ENCODE measurements at places on chromosomes 16 and 17.

DNA sequence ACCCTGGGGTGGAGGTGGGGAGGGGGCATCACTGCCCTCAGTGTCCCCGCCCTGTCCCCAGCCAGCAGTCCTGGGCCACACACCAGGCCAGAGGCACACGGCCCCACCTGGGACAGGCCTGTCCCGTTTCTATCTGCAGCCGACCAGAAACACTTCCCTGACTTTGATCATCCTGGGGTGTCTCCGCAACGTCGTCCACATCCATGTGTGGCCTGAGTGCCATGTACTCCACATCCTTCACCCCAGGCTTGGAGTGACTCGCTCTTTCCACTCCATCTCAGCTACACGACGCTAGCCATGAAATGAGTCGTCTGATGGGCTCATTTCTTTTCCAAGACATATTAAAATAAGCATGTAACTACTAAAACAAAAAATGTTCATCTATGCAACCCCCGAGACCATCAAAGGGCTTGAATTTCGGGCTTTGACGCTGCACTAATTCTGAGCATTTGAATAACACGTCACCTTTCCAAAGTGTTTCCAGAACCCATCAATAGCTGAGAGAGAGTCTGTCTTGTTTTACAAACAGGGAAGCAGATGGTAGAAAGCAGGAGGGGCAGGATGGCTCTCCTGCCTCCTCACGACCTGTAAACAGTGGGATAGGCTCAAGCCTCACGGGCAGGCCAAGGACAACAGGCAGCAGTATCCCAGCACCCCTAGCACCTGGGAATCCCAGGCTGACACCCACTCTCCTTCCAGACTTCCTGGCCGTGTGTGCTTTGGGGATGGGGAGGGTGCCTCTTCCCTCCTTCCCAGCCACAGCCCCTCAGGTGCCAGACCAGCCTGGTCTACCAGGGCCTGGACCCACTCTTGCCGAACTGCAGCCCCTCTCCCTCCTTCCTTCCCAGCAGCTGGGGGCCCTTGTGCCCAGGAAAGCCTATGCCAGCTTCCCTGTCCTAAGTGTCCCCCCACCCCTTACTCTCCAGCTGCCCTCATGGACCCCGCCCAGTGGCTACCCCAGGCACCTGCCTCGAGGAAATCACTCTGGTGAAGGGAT is 20.0 kb upstream of the RASD1 start:
- DNase-seq = no peak

DNA sequence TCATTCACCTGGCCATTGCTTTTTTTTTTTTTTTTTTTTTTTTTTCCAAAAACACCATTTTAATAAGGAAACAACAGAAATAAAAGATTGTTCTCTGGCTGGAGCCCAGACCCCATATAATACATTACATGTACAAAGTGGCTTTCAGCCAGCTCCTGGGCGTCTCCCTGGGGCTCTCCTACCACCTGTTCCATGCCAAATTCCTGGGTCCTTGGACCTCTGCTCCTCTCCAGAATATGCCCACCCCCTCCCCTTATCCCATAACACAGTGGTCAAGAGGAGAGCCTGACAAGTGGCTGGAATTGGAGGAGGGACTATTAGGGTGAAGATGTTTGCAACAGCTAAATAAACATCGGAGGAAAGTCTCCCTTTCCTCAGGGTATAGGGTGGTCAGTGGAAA is 3.6 kb upstream of the PHF12 start:
- DNase-seq = no peak

DNA sequence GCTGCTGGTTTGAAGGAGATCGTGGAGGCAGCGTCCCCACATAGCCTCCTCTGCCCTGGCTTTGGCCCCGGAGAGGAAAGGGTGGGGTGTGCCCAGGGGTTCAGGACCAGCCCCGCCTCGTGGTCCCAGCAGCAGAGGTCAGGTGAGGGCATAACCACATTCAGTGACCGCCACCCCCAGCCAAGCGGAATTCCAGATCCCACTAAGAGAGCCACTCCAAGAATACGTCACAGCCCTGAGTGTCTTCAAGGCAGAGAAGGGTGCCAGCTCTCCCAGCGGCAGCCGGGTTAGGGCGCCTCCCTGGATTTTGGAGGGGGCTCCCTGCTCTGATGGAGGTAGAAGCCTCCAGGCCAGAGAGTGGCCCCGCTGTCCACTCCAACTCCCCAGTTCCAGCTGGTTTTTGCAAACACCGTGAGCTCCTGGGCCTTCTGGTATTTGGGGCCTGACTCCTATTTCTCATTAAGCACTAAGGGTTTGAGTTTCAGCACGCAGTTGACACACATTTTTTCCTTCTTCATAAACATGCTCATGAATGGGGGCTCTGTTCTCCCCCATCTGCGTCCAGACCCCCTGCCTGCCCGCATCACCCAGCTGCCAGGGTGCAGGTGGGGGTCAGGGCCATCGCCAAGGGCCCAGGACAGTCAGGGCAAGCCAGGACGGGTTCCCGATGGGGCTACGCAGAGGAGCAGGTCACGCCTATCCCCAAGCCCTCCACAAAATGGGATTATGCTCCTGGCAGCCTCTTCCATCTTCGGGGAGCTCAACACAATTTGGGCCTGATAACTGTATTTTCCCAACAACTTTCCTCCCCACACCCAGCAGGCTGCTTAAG is 98.4 kb upstream of the PLCG2 start:
- no peak for DNase-seq

GRCh38 chr17:81401723-81402529 is 6.7 kb downstream of the BAHCC1 start:
- no peak for DNase-seq

DNA sequence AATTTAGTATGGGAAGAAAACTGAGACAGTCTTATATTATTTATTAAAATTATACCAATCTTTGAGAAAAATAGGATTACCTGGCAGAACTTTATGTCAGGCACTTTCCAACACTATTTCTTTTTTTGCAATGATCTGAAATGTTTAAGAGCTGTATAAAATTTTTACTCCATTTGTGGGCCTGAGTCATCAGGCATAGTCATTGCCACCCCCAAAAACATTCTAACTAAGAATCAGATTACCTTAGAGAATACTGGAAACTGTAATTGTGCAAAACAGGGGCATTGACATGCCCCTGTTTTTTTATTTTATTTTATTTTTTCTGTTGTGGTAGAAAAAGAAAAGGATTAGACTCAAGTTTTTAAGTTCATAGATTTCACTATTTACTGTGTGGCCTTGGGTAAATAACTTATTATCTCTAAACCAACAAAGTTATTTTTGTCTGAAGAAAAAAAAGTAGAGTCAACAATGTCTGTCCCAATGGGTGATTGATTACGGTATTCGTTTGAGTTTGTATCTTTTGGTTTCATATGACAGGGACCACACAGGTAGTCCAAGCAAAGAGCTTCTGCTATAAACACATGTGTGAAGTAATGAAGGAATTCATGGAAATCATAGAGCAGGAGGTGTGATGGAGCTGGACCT is 24.6 kb downstream of the VAT1L start:
- no peak for DNase-seq

DNA sequence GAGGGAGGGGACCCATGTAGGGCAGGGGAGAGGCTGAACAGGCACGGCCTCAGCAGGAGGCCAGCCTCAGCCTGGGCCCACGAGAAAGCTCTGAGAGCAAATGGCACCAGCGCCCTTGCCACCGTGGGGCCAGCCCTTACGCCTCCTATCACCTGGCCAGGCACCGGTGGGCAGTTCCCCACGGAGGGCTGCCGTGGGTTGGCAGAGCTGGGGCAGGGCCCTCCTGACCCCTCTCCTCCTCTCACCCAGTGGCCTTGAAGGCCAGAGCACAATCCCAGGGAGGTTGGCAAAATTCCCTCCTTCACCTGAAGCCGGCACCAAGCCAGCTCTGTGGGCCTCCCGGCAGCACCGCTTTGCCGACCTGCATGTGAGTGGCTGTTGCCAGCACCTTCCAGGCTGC is 53.1 kb upstream of the ENPP7 start:
- DNase-seq = no peak

DNA sequence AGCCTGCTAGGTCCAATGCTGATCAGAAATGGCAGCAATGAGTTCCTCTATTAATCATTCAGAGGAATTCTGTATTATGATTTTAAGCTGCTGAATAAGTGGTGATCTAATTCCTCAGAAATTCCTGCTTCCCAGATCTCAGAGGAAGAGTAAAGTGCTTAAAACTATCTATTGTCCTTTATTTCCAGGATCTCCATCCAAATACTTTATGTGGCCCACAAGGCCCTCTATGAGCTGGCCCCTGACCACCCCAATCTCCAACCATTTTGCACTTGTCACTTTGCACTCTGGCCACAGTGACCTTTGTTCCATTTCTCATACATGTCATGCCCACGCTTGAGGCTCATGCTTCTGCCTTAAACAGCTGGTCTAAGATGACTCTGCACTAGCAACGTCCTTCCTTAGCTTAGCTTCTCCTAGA is 93.7 kb downstream of the CA10 start:
- DNase-seq = peak; percentile 5

DNA sequence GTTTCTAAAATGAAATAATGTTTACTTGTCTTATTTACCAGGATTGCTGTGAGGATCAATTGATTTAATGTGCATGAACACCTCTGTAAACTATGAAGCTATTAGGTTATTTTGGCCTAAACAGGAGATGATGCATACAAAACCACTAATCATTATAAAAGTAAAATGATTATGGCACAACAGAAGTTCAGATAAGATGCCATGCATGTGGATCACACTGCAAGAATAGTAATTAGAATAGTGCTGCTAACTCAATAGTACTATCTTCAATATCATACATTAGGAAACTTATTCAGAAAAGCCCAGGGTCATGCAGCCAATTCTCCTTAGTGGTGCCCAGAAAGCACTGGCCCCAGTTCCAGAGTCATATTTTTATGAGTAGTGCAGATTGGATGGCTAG is 66.9 kb downstream of the TMEM100 start:
- DNase-seq = no peak
